Activated naive CD4-positive, alpha-beta T cell treated with anti-CD3 and anti-CD28 coated beads for 36 hours (primary cell): ENCODE measurements at places on chromosomes 7 and 10. TPM values are rescaled to one million over a fixed set of nuclear protein-coding genes. Genes with fewer than 3 reads are reported as not detected.

Gene TFR2
- total RNA-seq: 4.2 TPM

Gene OR2A5
- total RNA-seq: not detected

GRCh38 chr10:76972541-76972940 lies 665.1 kb downstream of the KCNMA1 start:
- no peaks in the 10 kb centered on the region for H3K36me3 ChIP-seq
- no peaks in the 10 kb centered on the region for H3K4me1 ChIP-seq
- DNase-seq: no peak
- no peak overlapping the region for H3K4me3 ChIP-seq
- peaks cover 2% of the 10 kb centered on the region for H3K27me3 ChIP-seq

- no peak for DNase-seq
- no peaks in the 10 kb centered on the region for H3K27me3 ChIP-seq
- H3K36me3 ChIP-seq: no peaks in the 10 kb centered on the region
- H3K27ac ChIP-seq: no peak overlapping the region
- no peak overlapping the region for H3K4me3 ChIP-seq
These were observed 34.2 kb downstream of the MTURN start for GRCh38 chr7:30168835-30169573.

DNA sequence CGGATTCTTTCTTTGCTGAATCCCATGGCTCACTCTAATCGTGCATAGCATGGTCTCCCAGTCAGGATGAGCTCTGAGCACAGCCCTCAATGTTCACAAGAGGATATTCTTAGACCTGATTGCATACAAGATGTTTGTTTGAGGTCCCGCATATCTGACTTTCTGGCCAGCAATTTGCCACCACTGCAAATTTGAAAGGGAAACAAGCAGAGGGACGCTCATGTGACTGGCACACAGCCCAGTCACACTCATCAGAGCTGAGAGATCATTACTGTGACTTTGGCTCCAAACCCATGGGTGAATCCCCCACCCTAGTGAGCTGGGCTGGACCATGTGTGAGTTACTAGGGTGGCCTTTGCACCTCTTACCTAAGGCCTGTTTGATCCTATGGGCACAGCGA lies 9.9 kb downstream of the TAS2R41 start:
- peaks cover 11% of the 10 kb centered on the region for H3K4me1 ChIP-seq
- DNase-seq: no peak
- H3K4me3 ChIP-seq: no peak overlapping the region
- H3K27ac ChIP-seq: no peak overlapping the region
- H3K36me3 ChIP-seq: peaks cover 3% of the 10 kb centered on the region

- H3K27me3 ChIP-seq: peaks cover 19% of the 10 kb centered on the region
- no peak for DNase-seq
- no peaks in the 10 kb centered on the region for H3K4me1 ChIP-seq
These were observed 17.1 kb upstream of the HTR5A start for GRCh38 chr7:155053002-155053401.

DNA sequence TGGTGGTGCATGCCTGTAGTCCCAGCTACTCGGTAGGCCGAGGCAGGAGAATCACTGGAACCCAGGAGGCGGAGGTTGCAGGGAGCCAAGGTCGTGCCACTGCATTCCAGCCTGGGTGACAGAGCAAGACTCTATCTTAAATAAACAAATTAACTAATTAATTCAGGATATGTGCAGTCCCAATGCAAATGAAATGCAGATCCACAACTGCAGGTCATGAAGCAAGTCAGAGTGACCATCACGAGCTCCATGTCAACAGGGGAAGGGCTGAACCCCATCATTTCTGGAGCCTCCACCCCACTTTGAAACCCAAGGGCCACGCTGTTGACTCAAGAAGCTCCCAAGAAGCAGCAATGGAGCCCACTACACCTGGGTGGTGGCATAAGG lies 115.4 kb downstream of the LARP4B start:
- H3K27ac ChIP-seq: no peak overlapping the region
- no peaks in the 10 kb centered on the region for H3K27me3 ChIP-seq
